ENCODE measurements at places on chromosomes 2 and 18.

DNA sequence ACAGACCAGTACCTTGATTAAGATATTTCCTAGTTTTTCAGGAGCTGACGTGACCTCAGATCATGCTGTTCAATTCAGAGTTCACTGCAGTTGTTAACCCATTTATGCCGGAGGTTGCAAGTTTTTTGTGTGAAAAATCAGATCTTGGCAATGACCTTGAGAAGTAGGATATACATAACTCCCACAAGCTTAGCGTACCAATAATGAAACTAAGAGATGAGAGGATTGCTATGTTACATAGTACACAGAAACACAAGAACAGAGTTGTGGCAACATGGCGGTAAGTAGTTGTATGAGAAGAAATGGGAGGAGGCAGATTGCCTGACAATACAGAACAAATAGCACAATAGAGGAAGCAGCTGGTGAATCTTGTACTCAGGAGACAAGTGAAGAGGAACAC, 39.1 kb downstream of the PPIG start:
- DNase-seq, result no peak

GRCh38 chr2:216113572-216113971, 4.4 kb downstream of the XRCC5 start:
- DNase-seq, result no peak

DNA sequence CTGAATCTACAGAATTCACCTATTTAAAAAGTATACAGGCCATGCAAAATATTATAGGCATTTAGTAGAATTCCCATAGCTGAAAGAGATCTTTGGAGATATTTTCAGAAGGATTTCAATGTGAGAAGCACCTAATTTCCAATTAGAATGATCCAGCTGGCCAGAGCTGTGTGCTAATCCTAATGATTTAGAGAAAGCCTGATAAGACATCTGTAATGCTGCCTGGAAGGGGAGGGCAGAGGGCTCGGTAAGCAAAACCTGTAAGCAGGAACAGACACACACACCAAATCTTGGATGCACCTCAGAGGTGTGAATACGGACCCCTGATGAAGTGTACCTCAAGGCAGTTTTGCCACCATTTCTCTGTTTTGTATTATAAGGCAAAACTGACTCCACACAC, 14.0 kb downstream of the SERTAD2 start:
- no peak for DNase-seq

DNA sequence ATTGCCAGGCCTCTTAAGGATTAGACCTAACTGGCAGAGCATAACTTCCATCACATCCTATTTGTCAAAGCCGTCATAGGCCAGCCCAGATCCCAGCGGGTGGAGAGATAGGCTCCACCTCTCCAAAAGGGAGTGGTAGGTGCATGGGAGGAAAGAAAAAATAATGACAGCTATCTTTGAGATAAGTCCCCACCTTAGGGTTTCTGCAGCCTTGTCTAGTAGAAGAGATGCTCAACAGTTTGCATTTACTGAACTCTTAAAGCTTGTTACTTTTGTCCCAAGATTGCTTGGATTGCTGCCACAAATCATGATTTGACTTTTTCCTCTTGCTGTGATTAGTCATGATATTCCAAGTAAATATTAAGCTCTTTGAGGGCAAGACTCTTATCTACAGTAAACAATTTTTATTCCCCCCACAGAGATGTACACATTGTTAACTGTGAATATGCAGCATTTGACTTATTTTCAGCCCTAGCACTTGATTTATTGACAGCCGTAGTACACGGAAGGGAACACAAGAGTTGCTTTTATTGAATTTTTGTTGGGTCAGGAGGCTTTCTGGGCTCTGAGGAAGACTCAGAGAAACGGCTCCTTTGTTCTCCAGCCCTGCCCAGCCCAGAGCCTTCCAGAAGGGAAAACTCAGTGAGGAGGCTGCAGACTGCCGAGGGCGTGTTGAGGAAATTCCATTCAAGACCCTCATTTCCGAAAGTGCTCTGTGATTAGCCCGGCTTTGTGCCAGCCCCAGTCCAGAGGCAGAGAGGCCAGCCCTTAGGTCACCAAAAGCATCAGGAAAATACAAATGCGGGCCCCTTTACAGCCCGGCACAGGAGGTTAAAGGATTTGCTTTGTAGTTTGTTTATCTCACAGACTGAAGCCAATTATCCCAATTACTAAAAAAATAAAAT, 75.5 kb upstream of the ZNF532 start:
- DNase-seq, result peak; percentile 56

GRCh38 chr2:9010866-9011265, 7.4 kb upstream of the MBOAT2 start:
- no peak for DNase-seq

DNA sequence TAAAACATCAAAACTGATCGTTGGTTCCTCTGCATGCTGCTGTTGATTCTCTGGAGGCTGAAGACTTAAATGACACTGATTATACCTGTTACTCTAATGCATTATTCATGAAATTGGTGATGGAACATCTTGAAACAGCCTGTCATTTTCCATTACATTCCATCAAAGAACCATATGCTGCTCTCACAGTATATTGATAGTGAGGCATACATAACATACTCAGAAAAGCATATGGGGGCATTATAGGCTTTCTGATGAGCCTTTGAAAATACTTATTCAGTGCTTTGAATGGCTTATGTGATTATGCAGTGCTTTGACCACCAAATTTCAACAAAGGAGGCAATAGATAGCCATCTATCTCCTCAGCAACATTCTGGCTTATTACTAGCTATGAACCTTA, 392.1 kb downstream of the CDH19 start:
- DNase-seq, result no peak

GRCh38 chr2:100757621-100758394, 62.1 kb upstream of the NPAS2 start:
- DNase-seq, result no peak

GRCh38 chr18:59270689-59271257, 2.5 kb downstream of the RAX start:
- no peak for DNase-seq

- no peak for DNase-seq
Measured at GRCh38 chr2:141003967-141004657, 1126.7 kb downstream of the LRP1B start.

Measured in neural crest cell (in vitro differentiated cells).